ENCODE measurements at places on chromosomes 12 and 14. TPM values are rescaled to one million over a fixed set of nuclear protein-coding genes. Genes with fewer than 3 reads are reported as not detected.

The AVPR1A gene
- 1.5 TPM for total RNA-seq

The CSRP2 gene
- 40.9 TPM for total RNA-seq

The TMEM121 gene
- total RNA-seq, result 3.1 TPM

The CLEC7A gene
- 2.3 TPM for total RNA-seq

The GNB3 gene
- 2.9 TPM for total RNA-seq

The TEX52 gene
- total RNA-seq, result not detected

The PLA2G1B gene
- total RNA-seq, result not detected

The TBX3 gene
- 11.8 TPM for total RNA-seq

The BDKRB2 gene
- 1.2 TPM for total RNA-seq

The AP5M1 gene
- total RNA-seq, result 34.9 TPM

The ZFHX2 gene
- total RNA-seq, result 0.97 TPM

The LHX5 gene
- total RNA-seq, result not detected

The RPL41 gene
- total RNA-seq, result 1,888 TPM

The RNF34 gene
- total RNA-seq, result 19.2 TPM

The FGD6 gene
- 22.7 TPM for total RNA-seq

The SLC15A4 gene
- total RNA-seq, result 14.2 TPM

The ACSS3 gene
- total RNA-seq, result 25.8 TPM

The ARMH4 gene
- 6.2 TPM for total RNA-seq

The LTB4R gene
- total RNA-seq, result 1.8 TPM

The NANOG gene
- total RNA-seq, result not detected

The SYNE3 gene
- total RNA-seq, result 15.1 TPM

The KSR2 gene
- not detected for total RNA-seq

The ASPG gene
- total RNA-seq, result 44.1 TPM

The KERA gene
- total RNA-seq, result not detected

The VDR gene
- total RNA-seq, result 0.11 TPM

The PTPRB gene
- 34.6 TPM for total RNA-seq

The KCNC2 gene
- total RNA-seq, result not detected

The AQP2 gene
- not detected for total RNA-seq

The PPM1H gene
- 6.5 TPM for total RNA-seq

The TOMM20L gene
- total RNA-seq, result not detected

The SLC6A15 gene
- total RNA-seq, result not detected

The EMP1 gene
- total RNA-seq, result 99.9 TPM

The CYP27B1 gene
- not detected for total RNA-seq

The TTC6 gene
- total RNA-seq, result not detected

The DCN gene
- 800 TPM for total RNA-seq

The CISTR gene
- 0.83 TPM for total RNA-seq

The MIP gene
- not detected for total RNA-seq

The TPH2 gene
- total RNA-seq, result not detected

The VRTN gene
- total RNA-seq, result not detected

The STXBP6 gene
- 39.8 TPM for total RNA-seq

The TAS2R7 gene
- total RNA-seq, result not detected

The GDF3 gene
- total RNA-seq, result not detected

The SCNN1A gene
- not detected for total RNA-seq

The FAIM2 gene
- total RNA-seq, result 10.6 TPM

The MRPL52 gene
- total RNA-seq, result 110 TPM

The PAX9 gene
- total RNA-seq, result not detected

The PLCZ1 gene
- not detected for total RNA-seq

The BEST3 gene
- 0.48 TPM for total RNA-seq

The SMIM41 gene
- total RNA-seq, result 0.35 TPM

The KLRC3 gene
- total RNA-seq, result not detected

The HPD gene
- total RNA-seq, result 2.7 TPM

The OR6C75 gene
- not detected for total RNA-seq

The GNG2 gene
- total RNA-seq, result 10.3 TPM

The RFX4 gene
- not detected for total RNA-seq

The PGF gene
- 5.1 TPM for total RNA-seq

The NCOR2 gene
- total RNA-seq, result 133 TPM
